NCI-H524 (cell line): ENCODE measurements at places on chromosomes 12 and 14.

GRCh38 chr14:55454264-55455002, 14.0 kb upstream of the TBPL2 start:
- DNase-seq: peak; percentile 98

DNA sequence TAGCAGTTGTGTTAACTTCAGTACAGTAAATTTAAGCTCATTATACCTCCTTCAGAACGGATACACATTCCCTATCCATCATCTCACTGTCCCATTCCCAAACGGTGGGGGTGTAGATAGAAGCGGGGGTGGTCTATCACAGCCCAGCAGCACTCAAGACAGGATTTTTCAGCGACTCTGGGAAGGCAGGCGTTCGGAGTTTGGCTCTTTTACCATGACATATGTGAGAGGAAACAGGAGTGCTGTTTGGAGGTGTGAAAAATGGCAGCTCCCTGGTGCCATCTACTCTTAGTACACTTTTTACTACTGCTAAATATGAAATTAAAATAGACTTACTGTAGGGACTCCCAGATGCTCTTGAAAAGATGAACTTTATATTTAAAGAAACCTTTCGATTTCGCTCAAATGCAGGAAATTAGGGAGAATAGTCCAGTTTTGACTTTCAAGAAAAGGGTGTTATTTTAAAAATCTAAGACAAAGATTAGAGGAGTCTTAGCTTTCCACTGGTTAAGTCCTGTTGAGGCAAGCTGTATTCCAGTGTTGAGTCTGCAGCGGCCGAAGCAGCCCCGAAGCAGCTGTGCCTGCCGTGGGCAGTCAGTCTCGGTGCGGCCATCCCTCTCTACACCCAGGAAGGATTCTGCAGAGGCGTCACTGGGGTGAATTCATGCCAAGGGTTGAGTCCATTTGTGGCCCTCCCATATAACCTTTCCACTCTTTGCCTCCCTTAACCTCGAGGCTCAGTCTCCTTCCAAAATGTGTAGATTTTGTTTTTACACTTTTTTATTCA, 42.1 kb downstream of the KCNMB4 start:
- no peak for DNase-seq

GRCh38 chr12:102811110-102811737, 105.8 kb downstream of the PAH start:
- peak; percentile 45 for DNase-seq

DNA sequence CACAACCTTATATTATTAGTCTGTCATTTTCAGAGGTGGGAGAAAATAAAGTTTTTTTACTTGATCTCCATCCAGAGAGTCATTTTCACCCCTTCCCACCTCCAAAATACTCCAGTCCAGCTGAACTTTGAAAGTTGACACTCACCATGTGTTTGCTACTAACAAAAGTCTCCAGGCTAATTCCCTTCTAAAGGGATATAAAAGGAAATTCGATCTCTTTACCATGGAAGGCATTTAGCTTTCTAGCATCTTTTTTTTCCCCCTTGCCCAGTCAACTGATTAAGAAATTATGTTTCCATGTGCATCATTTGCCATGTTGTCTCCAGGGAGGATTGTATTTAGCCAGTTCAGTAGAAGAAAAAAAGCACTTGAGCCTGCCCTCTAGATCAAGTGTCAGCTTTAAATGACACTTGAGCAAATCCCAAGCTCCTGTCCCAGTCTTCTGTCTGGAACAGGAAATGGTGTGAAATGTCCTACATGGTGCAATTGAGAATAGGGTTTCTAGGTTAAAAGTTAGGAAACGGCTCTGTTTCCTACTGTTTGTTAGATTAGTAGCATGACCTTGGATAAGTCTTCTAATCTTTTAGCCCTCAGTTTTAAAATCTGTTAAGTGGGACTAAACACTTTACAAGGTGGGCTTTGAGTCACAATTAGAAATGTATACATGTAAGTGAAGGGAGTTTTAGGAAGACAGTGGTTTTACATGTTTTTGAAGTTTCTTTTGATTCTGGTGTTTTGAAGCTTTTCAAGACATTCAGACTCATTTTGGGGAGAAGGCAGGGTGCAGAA, 67.2 kb downstream of the GNS start:
- peak; percentile 99 for DNase-seq

DNA sequence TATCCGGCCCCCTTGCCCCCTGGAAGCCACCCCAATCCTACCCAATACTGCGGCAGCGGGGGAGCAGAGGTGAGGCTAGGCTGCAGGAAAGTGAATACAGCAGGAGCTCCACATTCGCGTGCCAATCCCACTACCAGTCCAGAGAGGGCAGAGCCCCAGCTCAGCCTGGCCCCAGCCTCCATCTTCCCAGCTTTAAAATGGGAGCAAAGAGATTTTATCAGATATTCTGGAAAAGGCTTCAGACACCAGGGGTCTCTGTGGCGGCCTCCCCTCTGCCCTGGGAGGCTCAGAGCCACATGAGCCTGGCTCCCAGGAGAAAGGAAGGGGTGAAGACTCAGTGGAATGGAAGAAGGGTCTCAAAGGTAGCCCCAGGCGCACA, 72.7 kb downstream of the NCOR2 start:
- DNase-seq: no peak

DNA sequence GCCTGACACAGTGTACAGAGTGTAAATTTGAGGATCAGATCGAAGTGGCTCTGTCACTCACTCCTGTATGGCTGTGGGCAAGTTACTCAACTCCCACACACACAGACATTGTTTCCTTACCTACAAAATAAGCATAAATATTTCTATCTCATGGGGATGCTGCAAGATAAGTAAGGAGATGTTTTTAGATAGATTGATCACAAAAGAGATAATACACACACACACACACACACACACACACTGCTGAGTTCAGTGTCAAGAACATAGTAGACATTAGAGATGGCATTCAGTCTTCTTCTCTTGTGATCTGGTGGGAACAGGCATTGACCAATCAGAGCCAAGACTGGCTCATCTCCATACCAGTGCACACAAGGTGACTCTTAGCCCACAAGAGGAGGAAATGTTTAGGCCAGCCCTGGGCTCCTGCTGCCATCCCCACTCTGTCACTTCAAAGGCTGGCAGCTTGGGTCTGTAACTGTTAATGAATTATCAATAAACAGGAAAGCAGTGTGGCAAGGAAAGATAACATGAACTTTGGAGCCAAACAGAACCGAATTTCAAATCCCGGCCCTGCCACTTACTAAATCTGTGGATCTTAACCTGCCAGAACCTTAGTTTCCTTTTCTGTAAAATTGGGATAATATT, 3.4 kb upstream of the RNASE8 start:
- DNase-seq: no peak

DNA sequence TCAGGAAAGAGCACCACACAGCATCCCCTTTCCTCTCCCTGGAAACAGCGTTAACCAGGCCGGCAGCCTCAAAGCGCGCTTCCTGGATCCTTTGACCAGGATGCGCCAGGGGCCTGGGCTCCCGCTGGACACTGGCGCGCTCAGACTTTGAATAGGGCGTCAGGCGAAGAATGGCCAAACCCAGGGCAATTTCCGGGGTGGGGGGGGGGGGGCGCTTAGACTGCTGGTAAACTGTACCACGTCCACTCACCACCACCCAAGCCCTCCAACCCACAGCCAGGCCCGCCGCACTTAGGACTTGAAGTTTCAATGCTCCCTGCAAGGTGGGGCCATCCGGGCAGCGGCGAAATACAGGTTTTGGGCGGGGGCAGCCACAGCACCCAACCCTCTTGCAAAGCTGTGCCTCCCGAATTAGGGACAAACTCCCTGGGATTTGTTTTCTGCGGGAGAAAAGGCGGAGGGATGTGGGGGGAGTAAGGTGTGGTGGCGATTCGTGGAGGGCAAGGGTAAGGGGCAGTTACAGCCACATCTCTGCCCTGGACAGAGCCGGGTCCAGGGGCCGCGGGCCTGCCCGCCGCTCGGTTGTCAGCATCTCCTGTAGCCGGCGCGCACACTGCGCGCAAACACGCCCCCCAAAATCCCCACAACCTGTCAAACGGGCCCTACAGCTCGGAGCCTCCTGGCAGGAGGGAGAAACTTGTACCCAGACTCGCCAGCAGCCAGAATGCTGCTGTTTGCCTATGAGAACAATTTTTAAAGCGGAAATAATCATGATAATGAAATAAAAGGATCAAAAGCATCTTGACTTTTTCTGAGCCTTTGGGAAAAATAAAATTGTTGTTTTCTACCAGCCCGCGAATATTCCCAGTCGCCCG, 958 bp downstream of the RTN1 start:
- DNase-seq: no peak

- no peak for DNase-seq
Observed at GRCh38 chr12:126558219-126558618, 1493.0 kb downstream of the AACS start.

DNA sequence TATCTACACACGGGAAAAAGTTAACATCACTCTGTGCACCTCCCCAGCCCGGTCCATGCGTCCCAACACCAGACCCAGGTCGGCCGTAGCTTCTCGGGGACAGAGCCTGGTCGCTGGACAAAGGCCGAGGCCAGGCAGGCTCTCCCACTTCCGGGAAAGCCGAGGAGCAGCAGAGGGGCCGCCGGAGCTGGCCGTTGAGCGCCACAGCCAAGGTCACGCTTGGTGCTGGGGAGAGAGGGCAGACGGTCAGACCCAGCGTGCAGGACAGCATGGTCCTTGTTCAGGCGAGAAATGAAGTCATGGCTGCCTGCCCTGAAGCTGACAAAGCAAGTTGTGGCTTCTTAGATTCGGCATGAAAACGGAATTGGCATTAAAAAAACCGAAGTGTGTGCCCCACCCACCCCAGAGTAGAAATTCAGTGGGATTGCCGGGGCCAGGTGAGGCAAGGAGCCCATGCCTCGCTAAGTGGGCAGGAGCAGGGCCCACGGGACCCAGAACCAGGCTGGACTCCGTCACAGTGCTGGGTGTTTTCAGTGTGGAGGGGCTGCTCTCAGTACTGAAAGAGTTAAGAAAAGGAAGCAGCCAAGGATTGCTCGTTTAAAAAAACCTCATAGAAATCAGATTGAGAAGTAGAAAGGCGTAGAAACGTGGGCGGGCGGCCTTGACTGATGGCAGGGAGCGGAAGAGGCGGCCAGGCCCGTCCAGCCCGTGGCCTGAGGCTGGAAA, 4.3 kb downstream of the ARL6IP4 start:
- DNase-seq: no peak

DNA sequence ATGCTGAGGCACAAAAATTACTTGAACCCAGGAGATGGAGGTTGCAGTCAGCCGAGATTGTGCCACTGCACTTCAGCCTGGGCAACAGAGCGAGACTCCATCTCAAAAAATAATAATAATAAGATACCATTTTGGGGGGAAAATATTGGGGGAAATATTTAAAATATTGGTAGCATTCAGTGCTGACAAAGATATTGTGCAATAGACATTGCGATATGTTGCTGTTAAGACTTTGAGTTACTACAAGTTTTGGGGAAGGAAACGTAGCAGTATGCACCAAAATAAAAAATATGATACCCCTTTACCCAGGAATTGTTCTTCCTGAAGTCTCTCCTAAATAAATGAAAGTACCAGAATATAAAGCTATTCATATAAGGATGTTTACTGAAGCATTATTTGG, 37.7 kb upstream of the MYBPC1 start:
- DNase-seq: no peak

GRCh38 chr14:78450669-78451318, 280.6 kb downstream of the NRXN3 start:
- no peak for DNase-seq

- DNase-seq: no peak
Observed at GRCh38 chr14:99512571-99513182, 31.5 kb downstream of the CCNK start.

DNA sequence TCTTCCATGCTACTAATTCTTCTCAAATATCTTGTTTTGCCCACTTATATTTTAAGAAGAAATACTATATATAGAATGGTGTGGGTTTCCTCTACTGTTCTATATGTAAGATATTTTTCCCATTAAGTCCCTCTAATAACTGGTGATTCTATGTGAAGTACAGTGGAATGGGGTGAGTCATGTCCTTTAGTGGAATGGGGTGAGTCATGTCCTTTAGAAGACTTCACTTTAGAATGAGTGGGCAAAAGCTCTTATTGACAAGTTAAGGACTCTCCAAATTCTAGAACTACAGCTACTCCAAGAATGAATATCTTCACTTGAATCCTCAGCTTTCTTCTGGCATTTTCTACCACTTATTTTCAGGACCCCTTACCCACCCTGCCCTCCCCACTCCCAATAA, 349.9 kb downstream of the ETNK1 start:
- no peak for DNase-seq

GRCh38 chr14:76759589-76759988, 1.7 kb upstream of the VASH1 start:
- DNase-seq: peak; percentile 35
